ENCODE measurements at places on chromosomes 1 and 21. TPM values are rescaled to one million over a fixed set of nuclear protein-coding genes. Genes with fewer than 3 reads are reported as not detected.
A peak's percentile ranks its signal among the peaks of the same experiment; 100 is the strongest.

GRCh38 chr1:12078938-12079861 lies 16.1 kb downstream of the TNFRSF8 start:
- no peak for DNase-seq

GRCh38 chr1:76013206-76013581 lies 61.4 kb upstream of the ST6GALNAC3 start:
- DNase-seq: no peak

Gene PEX10
- total RNA-seq: 36.3 TPM

GRCh38 chr1:244165701-244166100 lies 114.6 kb downstream of the ZBTB18 start:
- no peak for DNase-seq

Gene OR2G6
- not detected for total RNA-seq

DNA sequence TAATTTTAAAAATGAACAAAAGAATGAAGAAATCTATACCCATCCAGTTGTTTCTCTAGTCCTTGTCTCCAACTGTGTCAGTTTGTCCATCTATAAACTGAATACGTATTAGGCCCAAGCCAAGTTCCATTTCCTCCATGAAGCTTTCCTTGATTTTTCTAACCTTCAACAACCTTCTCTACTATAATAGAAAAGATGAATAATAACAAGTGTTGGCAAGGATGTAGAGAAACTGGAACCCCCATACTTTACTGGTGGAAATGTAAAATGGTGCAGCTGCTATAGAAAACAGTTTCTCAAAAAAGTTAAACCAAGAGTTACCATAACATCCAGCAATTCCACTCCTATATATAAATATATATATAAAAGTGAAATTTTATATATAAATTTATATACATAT lies 10.6 kb downstream of the KIAA0319L start:
- no peak for DNase-seq

- DNase-seq: no peak
Measured at GRCh38 chr1:19398309-19398760, 86.2 kb downstream of the SLC66A1 start.

GRCh38 chr1:168234846-168235547 lies 9.2 kb downstream of the SFT2D2 start:
- DNase-seq: no peak

Gene PSEN2
- 45.6 TPM for total RNA-seq

DNA sequence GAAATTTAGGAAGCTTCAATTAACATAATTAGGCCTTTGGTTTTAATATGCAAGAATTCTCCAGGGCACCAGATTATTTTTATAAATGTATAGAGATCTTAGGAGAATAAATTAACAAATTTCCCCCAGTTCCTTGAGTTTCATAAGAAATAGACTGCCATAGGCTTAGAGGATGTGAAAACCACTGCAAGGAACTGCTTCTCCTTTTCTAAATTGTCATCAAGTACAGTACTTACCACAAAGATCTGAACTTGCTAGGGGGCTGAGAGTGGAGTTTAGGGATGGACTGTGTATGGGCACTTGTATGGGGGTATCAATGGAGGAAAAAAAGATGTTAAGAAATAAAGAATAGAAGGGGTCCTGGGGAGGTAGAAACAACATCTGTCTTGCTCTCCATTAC lies 31.1 kb downstream of the LHX8 start:
- no peak for DNase-seq

- no peak for DNase-seq
Measured at GRCh38 chr1:86787621-86788020, 83.2 kb downstream of the SH3GLB1 start.

DNA sequence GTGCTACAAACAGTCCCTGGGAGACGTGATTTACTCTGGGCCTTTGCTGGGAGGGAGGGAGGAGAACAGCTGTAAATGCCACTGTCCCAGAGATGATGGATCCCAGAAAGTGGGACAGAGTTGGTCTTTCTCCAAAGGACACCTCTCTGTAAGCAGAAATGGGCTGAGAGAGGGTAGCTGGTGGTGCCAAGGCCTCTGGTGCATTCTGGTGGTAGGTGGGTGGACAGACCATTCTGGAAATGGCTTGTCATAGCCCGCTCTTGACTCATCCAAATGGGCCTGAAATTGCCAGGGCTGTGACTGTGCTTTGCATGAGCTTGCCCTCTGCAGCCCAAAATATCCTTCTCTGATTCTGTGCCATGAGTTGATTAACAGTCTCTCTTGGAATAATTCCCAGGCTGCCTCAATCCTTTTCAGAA lies 36.1 kb downstream of the CCDC185 start:
- DNase-seq: no peak

Gene C1orf21
- 30.6 TPM for total RNA-seq

Gene IFI44L
- total RNA-seq: 10.2 TPM

Gene ITLN1
- total RNA-seq: not detected

DNA sequence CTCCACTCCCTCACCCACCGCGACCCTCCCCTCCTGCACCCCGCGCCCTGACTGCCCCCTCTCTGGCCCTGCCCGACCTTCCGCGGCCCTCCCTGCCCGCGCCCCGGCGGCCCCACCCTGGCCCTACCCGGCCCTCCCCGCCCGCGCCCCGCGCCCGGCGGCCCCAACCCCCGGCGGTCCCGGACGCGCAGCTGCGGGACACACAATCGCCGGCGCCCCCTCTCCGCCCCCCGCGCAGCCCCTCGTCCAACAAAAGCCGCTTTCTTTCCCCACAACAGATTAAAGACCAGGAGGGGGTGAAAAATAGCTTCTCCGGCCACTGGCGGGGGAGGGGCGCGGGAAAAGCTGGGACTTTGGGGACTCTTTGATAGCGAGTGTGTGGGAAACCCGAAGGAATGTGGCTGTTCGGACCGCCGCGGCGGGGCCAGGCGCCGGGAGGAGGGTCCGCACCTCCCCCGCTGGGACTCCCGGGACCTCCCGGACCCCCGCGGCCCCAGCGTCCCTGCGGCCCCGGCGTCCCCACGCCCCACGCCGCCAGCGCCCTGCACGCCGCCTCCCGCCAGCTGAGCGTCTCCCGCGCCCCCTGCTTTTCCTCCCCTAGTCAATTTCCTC lies 8.8 kb upstream of the ID3 start:
- DNase-seq: no peak

DNA sequence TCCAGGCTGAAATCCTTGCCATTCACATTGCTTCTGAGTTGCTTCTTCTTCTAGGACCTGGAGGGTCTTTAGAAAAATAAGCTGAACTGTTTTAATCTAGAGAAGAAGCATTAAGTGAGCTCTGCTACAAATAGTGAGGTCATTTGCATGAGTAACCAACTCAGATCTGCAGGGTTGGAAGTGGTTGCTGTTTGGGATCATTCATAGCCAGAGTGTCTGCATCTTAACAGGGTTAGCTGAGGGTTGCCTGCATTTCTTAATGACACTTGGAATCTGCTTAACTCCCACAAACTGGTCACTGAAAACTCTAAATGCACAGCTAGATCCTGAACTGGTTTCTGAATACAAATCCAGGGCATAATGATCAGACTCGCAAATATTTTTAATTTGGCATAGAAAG lies 9.9 kb downstream of the CNIH3 start:
- no peak for DNase-seq

DNA sequence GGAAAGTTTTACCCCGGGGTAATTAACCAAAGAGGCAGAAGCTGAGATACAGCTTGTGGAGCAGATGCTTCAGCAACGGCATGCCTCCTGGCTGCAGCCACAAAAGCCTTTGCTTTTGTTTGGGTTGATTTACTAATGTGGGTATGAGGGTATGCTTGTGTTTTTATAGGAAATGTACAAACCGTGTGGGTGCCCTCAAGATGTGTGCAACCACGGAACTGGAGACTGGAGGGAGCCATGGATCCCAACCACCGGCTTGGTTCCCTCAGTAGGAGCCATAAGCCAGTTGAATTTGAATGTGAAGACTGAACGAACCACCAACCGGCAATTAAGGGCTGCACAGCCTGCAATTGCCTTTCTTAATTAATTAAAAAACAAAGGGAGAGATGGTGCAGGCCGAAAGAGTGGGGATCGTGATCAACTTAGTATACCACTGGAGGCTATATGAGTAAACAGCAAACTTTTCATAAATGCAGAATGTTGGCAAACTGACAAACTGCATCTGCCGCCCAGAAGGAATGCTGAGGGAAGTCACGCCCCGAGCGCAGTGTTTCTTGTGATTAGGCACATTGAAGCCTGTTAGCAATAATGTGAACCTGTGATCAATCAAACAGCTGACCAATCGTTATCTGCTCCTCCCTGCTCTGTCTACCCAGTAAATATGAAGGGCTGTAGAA lies 104.1 kb downstream of the DISP1 start:
- no peak for DNase-seq

DNA sequence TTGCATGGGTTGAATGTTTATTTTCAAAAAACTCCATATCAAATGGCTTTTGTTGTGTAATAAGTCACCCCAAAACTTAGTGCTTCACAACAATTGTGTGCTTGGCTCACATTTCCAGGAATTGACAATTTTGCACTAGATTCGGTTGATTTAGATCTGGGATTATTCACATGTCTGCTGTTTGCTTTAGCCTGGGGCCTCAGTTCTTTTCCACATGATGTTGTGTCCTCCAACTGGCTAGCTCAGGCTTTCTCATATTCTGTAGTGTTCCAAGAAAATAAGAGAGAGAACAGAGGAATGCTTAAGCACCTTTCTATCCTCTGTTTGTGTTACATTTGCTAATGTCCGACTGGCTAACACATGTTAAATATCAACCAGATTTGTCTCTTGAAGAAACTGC lies 281.5 kb upstream of the ADGRL4 start:
- no peak for DNase-seq

- no peak for DNase-seq
Measured at GRCh38 chr1:48688102-48688760, 88.5 kb downstream of the BEND5 start.

Gene SLC37A1
- total RNA-seq: 4.4 TPM

- DNase-seq: no peak
Measured at GRCh38 chr1:86933562-86934377, 19.3 kb downstream of the HS2ST1 start.

Gene TAS1R2
- total RNA-seq: not detected

DNA sequence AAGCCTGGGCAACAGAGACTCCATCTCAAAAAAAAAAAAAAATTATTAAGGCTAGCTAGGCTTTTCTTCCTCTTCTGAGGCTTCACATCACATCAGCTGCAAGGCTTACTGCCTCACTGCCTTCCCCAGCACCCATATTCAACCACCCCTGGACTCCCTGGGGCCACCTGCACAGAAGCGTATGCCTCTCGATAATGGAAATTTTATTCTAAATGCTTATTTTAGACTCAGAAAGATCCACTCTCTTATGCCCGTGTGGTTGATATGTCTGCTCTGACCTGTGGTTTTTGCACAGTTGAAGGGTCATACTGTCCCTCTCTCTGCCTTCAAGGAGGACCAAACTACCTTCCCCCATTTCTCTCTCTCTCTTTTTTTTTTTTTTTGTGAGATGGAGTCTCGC lies 1.5 kb upstream of the FCRLA start:
- no peak for DNase-seq

- no peak for DNase-seq
Measured at GRCh38 chr1:230170622-230171021, 103.6 kb downstream of the GALNT2 start.

Gene GPR157
- 6.1 TPM for total RNA-seq

- no peak for DNase-seq
Measured at GRCh38 chr1:234089396-234089795, 184.9 kb downstream of the SLC35F3 start.

GRCh38 chr1:79353224-79353623 lies 346.7 kb upstream of the ADGRL4 start:
- peak; percentile 71 for DNase-seq

DNA sequence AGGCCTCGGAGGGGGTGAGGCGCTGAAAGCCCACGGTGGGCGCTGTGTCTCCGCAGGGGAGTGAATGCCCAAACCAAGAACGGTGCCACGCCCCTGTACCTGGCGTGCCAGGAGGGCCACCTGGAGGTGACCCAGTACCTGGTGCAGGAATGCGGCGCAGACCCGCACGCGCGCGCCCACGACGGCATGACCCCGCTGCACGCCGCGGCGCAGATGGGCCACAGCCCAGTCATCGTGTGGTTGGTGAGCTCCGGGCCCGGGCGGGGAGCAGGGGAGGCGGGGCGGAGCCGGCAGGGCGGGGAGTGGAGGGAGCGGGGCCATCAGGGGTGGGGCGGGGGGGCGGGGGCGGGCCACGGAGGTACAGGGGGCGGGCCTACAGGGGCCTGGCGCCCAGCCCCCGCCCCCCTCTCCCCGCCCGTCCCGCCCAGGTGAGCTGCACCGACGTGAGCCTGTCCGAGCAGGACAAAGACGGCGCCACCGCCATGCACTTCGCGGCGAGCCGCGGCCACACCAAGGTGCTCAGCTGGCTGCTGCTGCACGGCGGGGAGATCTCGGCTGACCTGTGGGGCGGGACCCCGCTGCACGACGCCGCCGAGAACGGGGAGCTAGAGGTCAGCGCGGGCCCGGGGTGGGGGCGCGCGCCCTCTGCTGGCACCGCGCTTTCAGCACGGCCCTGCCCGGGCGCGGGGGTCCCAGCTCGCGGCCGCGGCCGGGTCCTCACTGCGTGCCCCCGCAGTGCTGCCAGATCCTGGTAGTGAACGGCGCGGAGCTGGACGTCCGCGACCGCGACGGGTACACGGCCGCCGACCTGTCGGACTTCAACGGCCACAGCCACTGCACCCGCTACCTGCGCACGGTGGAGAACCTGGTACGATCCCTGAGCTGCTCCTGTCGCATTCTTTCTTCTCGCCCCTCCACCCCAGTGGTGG lies 15.9 kb downstream of the ESPN start:
- no peak for DNase-seq

Gene ANKRD65
- total RNA-seq: 22.9 TPM

Gene DCST2
- 2.2 TPM for total RNA-seq

GRCh38 chr1:35533586-35533985 lies 23.6 kb downstream of the KIAA0319L start:
- DNase-seq: no peak

DNA sequence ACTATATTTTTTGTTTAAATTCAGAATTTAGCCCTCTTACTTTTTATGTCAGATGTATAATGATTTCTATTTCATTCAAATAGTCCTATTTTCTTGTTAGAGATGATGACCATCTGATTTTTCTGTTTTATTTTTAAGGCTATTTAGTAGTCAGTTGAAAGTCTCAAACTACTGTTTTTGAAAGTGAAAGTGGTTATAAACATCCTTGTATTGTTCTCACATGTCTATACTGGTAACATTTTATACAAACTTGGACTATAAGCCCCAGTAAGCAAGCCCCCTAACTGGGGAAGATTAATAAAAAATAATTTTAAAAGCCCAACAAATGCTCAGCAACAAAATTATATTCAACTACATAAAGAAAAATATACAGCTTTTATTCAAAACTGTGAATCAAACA lies 271.3 kb upstream of the RGS18 start:
- no peak for DNase-seq

GRCh38 chr1:166165661-166166328 lies 1.0 kb downstream of the FAM78B start:
- DNase-seq: peak; percentile 10

DNA sequence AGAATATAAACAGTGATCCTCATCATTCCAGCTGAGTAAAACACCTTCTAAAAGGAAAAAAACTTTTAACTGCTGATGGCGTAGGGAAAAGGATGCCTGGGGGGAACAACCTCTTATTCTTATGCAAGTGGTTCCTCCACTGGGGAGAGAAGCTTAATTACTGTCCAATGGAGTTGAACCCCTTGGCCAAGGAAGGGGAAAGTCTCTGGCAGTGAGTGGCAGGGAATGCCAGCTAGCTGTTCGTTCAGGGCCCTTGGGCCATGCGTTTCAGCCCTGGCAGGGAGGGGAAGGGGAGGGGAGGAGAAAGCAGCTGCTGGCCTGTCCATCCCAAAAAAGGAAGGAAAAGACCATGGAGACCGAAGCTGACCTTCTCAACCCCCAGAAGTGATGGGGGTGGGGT lies 22.6 kb upstream of the SYCP1 start:
- DNase-seq: no peak

Gene FHL3
- 26.6 TPM for total RNA-seq

Gene ACTRT2
- total RNA-seq: not detected

GRCh38 chr1:211859405-211859804 lies 28.8 kb upstream of the LPGAT1 start:
- DNase-seq: no peak
